ENCODE measurements at places on chromosomes 1 and 21.
A peak's percentile ranks its signal among the peaks of the same experiment; 100 is the strongest.

DNA sequence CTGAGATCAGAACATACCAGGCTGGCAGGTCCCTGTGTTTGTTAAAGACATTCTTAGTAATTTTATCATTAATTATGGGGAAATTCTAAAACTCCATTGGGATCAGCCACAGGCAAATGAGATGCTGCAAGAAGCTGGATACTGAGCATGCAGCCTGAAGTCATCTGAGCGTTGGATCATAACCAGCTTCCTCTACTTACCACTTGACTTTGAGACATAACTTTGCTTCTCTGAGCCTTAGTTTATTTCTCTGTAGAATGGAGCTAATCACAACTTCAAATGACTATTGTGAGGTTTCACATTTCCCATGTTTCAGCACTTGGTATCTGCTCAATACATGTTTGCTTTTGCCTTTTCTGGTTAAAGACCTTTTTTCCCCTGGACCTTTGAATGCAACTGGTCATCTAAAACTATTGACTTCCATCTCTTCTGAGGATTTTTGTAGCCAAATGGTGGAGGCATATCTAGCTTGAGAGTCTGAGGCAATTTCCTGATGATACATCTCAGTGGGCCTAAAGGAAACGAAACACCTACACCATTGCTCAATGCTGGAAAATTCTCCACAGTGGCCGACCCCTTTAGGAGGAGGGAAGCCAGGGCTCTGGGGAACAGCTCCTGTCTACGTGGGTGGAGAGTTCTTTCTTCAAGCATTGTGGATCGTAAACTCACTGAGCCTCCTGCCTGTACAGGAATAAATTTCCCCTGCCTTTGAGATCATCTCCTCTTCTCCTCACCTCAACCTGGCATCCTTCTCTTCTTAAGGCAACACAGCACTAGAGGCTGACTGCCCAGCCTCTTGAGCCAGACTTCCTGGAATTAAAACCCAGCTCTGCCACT, 109.1 kb upstream of the HOOK1 start:
- DNase-seq, result no peak

- no peak for DNase-seq
Measured at GRCh38 chr1:157279802-157280140, 141.6 kb upstream of the ETV3 start.

- no peak for DNase-seq
Measured at GRCh38 chr1:183394435-183394834, 23.7 kb downstream of the NMNAT2 start.

- DNase-seq, result no peak
Measured at GRCh38 chr1:46017876-46018503, 114.4 kb downstream of the PIK3R3 start.

- peak; percentile 92 for DNase-seq
Measured at GRCh38 chr1:966704-967300, 520 bp downstream of the PLEKHN1 start.

Measured in activated CD8-positive, alpha-beta memory T cell treated with anti-CD3 and anti-CD28 coated beads, Interleukin-2, amount 10 ng/mL, durations not matched to agents 7 days and 5 days (primary cell).